ENCODE measurements at places on chromosomes 7 and 10.

DNA sequence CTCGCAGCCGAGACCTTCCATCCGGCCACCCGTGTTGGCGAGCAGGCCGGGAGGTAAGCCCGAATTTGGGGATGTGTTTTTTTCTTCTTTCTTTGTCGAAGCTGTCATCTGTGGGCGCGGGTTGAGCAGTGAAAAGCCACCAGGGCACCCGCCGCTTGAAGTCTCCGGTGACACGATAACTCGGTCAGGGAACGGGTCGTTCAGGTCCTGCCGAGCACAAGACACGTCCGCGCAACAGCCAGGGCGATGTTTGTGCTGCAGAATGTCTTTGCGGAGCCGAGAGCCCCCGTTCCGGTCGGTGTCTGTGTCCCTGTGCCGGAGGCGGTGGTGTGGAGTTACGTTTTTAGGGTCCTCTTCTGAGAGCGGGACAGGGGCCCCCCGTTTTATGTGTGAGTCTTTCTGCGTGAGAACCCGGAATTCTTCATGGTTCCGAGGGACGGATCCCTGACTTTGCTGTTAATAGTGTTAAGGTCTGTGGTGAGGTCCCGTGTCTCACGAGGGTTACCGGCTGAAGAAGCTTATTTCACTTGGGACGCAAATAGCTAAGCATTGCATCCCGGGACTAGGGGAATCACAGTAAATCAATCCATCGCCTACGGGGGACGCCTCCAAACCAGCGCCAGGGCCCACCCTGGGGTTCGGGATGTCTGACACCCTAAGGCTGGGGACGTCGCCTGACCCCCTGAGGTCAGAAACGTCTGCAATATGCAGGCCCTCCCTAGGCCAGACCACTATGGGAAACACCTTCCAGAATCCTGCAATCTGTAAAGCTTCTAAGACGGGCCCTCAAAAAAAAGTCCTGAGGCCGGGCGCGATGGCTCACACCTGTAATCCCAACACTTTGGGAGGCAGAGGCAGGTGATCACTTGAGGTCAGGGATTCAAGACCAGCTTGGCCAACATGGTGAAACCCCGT, 99.5 kb downstream of the ELFN1 start:
- DNase-seq: no peak

- no peak for DNase-seq
Observed at GRCh38 chr7:155198196-155198892, 99.3 kb upstream of the INSIG1 start.

- DNase-seq: no peak
Observed at GRCh38 chr10:133180192-133180964, 20.4 kb downstream of the KNDC1 start.

DNA sequence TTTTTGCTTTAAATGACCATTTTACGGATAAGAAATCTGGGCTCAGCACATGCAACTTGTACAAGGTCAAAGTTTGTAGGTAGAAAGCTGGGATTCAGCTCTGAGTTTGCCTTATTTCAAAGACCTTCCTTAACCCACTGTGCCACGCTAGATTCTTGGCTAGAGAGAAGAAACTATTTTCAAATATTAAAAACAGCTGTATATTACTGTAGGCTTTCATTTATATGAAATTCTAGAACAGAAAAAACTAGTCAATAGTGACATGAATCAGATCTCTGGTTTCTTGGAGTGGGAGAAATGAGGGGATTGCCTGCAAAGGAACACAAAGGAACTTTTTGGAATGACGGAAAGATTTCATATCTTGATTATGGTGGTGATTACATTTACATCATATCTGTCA, 53.0 kb upstream of the C1GALT1 start:
- DNase-seq: no peak

DNA sequence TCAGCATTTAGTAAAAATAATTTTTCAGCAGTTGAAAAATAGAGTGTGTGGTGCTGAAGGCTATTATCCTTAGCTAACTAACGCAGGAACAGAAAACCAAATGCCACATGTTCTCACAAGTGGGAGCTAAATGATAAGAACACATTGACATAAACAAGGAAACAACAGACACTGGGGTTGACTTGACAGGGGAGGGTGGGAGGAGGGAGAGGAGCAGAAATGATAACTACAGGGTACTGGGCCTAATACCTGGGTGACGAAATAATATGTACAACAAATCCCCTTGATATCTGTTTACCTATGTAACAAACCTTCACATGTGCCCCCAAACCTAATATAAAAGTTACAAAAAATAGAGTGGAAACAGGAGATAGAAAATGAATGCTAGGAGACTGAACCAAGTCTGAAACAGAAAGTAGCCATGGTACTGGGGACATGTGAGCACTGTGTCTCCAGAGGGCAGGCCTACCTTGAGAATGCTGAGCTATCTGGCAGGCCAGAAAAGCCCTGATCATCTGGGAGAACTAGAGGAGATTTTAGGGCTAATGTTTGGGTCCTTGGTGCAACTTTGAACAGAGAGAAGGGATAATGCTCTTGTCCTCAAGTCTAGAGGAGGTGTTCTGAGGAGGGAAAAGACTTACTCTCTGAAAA, 4.7 kb upstream of the EFCAB10 start:
- DNase-seq: no peak

DNA sequence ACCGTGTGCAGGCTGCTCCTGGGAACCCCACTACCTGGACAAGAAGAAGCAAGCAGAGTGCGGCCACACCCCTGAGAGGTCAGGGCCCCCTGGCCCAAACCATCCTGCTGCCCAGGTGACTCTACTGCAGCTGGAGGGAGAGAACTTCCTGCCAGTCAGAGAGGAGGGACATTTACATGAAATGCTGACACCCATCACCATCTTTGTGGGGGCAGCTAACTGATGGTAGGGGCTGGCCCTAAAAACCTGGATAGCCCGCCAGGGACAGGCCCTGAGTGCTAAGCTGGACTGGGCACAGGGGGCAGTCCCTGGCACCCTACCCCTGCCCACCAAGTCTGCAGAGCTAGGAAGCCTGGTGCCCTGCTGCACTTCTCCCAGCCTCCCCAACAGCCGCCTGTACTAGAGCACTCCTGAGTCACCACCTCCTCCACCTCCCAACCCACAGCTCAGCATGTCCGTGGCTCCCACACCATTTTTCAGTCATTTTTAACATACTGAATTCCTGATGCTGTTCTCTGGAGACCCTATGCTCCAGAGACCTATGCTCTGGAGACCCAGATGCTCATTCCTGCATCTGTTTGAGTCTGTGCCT, 27.5 kb downstream of the DPCD start:
- no peak for DNase-seq

GRCh38 chr10:101066896-101067355, 5.1 kb downstream of the KAZALD1 start:
- DNase-seq: no peak

GRCh38 chr7:155496267-155497005, 38.5 kb downstream of the EN2 start:
- no peak for DNase-seq

Data from HL-60 (cell line).